RPMI7951 (cell line): ENCODE measurements at places on chromosomes 16 and 17. TPM values are rescaled to one million over a fixed set of nuclear protein-coding genes. Genes with fewer than 3 reads are reported as not detected.
A peak's percentile ranks its signal among the peaks of the same experiment; 100 is the strongest.

- DNase-seq = no peak
Measured at GRCh38 chr16:87691686-87692079, 74.1 kb downstream of the KLHDC4 start.

- no peak for DNase-seq
Measured at GRCh38 chr17:51103050-51103449, 17.6 kb downstream of the SPAG9 start.

- DNase-seq = peak; percentile 93
Measured at GRCh38 chr17:2090804-2091534, 36.1 kb downstream of the HIC1 start.

GRCh38 chr16:9050102-9050830 is 41.2 kb upstream of the HAPSTR1 start:
- DNase-seq = no peak

DNA sequence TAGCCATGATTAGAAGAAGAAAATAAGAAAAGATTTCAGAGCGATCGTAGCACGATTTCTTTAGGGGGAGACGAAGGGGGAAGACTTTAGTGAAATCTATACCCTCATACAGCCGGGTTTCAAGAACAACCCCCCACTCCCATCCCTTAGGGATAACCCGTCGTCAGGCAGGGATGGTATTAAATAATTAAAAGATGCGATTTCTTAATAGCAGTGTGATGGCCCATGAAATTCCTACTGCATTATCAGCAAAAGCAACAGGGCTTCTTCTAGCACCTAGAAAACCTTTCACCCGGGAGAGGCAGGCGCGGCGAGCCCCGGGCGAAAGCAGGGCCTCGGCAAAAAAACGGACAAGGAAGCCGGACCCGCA is 1.4 kb downstream of the CDH11 start:
- DNase-seq = no peak

DNA sequence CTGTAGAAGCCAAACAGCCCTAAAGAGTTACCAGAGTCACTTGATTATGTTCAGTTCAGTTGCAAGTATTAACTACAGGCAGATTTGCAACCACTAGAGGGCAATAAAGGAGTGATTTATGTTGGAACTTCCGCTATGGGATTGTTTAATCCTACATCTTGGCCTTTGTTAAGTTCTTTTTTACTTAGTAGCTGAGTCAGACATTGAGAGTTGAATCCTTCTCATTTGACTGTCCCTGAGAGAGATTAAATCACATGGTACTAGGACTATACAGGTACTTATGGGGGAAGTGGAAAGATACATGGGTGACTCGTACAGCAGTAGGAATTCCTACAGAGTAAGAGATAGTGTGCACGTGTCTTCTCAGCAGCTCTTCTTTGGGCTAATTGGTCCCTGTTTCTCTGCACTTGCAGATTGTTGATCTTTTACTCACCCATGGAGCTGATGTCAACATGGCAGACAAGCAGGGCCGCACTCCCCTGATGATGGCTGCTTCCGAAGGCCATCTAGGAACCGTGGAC is 40.3 kb downstream of the CYB561 start:
- DNase-seq = peak; percentile 71

- DNase-seq = no peak
Measured at GRCh38 chr17:55510986-55511721, at the start of gene SMIM36. TSS of gene SMIM36 (minus strand) at chr17:55511452.

GRCh38 chr17:30426292-30426691 is 47.6 kb downstream of the CPD start:
- no peak for DNase-seq

GRCh38 chr17:46192439-46193150 is 634 bp downstream of the KANSL1 start:
- DNase-seq = peak; percentile 56

DNA sequence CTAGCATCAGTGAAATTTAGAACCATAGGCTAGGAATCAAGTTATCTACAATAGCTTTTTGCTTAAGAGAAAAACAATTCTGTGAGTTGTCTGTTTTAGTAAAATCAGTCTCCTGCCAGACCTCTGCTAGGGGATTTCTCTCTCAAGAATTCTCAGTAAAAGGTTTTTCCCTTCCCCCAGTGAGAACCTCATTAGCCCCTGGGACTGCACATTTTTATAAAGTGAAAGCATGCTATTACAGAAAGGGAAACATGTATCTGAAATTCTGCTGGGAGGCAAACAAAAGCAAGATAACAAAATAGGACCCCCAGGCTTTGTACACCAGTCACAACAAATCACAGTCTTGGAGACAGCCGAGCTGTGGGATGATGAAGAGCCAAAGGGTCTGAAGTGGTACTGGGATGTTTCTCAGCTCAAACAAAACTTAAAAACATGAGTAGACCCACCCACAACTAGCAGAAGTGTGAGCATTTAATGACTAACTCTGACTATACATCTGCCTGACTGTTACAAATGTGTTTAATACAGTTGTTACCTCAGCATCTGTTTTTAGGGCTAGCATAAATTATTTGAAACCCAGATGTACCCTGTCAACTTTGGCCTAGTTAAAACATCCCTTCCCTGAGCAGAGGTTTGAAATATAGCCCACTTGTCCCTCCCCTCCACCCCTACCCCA is 20.0 kb upstream of the GLG1 start:
- DNase-seq = no peak

DNA sequence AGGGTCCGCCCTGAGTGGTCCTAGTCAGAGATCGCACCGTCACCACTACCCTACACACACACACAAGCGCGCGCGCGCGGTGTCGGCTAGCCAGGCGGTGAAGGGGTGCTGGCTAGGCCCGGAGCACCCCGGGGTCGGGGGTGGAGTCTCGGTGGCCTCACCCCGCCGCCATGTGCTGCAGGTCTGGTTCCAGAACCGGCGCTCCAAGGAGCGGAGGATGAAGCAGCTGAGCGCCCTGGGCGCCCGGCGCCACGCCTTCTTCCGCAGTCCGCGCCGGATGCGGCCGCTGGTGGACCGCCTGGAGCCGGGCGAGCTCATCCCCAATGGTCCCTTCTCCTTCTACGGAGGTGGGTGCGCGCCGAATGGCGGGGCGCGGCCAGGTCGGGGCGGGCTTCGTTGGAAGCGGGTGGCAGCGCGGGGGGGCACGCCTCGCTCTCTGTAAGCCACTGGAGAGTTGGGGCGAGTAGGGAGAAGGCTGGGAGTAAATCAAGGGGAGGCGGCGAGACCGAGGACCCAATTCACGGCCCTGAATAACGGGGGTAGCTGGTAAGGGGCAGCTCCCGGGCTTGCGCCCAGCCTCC is 4.8 kb downstream of the LHX1 start:
- peak; percentile 41 for DNase-seq

- DNase-seq = no peak
Measured at GRCh38 chr16:67212766-67213165, 13.8 kb downstream of the ELMO3 start.

DNA sequence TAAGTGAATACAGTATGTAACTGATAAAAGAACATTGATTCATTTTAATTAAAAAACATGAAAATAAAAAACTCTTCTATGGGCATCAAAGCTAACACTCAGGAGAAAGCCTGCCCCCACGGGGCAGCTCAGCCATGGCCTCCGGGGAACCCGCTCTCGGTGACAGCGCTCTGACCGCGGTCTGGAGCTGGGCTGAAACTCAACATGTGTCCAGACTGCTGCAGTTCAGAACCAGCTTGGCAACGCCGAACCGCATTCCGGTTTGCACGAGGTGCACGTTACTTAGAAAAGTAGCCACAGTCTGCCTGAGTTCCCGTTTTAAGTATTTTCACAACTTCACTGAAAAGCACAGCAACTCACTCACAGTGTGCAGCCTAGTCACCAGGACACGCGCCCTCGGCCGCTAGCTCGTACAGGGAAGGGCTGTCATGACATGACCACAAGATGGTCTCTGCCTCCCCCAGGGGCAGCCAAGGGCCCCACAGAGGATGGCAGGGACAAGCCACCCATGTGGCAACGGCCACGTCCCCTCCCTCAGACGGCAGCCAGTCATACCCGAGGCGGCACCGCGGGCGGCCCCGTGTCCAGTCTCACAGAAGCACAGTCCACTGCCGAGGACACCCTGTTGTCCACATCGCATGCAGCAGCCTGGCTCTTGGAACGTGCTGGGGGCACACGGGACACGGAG is 77.1 kb upstream of the METRNL start:
- no peak for DNase-seq

- peak; percentile 94 for DNase-seq
Measured at GRCh38 chr17:31499771-31500554, 108.5 kb downstream of the RAB11FIP4 start.

GRCh38 chr17:50117202-50118051 is 12.5 kb downstream of the SAMD14 start:
- DNase-seq = peak; percentile 37

DNA sequence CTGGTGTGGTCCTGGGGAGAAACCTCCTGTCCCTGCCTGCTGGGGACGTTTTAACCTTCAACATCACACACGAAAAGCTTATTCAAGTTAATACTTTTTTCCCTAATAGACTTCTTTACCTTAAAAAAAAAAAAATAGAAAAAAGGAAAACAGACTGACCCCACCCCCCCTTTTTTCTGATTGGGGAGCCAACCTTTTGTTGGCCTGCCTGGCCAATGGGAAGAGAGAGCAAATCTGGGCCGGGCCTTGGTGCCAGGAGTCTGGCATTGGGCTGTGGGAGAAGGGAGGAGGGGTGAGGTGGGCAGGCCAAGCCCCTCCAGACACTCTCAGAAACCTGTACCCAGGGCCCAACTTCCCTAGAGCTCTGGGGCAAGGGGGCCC is 3.0 kb downstream of the CBX8 start:
- no peak for DNase-seq

- peak; percentile 18 for DNase-seq
Measured at GRCh38 chr16:15829460-15829859, 27.4 kb downstream of the MYH11 start.

DNA sequence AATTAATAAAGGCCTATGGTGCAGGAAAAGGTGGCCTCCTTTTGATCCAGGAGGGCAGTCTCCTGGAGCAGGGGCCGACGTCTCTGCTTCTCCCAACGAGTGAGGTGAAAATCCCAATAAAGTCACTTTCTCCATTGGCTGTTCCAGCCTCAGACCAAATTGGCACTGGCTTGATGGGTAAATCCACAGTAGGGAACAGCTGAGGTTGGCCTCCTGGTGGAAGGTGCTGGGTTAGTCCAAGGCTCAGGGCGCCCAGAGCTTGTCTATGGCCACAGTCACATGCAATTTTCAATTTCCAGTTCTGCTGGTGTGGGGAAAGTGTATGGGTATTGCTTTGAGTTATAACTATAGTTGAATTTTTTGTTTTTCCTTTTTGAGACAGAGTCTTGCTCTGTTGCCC is 79.0 kb downstream of the NETO2 start:
- no peak for DNase-seq

GRCh38 chr17:48385319-48385718 is 44.7 kb downstream of the SKAP1 start:
- no peak for DNase-seq

GRCh38 chr17:31678431-31678830 is 180.6 kb downstream of the COPRS start:
- peak; percentile 95 for DNase-seq

GRCh38 chr16:22375117-22375962 is 921 bp upstream of the CDR2 start:
- no peak for DNase-seq

GRCh38 chr17:28368306-28368831 is 1.7 kb downstream of the VTN start:
- no peak for DNase-seq

DNA sequence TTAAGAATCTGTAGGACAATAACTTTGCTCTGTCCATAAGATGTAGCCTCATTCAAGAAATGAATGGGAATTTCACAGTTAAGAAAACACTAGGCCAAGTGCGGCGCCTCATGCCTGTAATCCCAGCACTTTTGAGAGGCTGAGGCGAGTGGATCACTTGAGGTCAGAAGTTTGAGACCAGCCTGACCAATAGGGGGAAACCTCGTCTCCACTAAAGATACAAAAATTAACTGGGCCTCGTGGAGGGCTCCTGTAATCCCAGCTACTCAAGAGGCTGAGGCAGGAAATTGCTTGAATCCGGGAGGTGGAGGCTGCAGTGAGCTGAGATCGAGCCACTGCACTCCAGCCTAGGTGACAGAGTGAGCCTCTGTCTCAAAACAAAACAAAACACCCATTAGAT is 19.9 kb upstream of the RSL1D1 start:
- DNase-seq = no peak

- DNase-seq = no peak
Measured at GRCh38 chr16:61944004-61944403, 92.2 kb downstream of the CDH8 start.

MGAT5B gene
- total RNA-seq = 4.9 and 6.9 TPM in 2 replicates

COX6A2 gene
- not detected in 2 replicates for total RNA-seq

WFIKKN2 gene
- total RNA-seq = not detected in 2 replicates

SLC4A1 gene
- not detected in 2 replicates for total RNA-seq

XAF1 gene
- 18.0 and 28.1 TPM in 2 replicates for total RNA-seq

HOXB9 gene
- total RNA-seq = 2.3 and 4.1 TPM in 2 replicates

KLHL10 gene
- not detected in 2 replicates for total RNA-seq

TMEM220 gene
- 0.98 and 4.2 TPM in 2 replicates for total RNA-seq

TCAP gene
- 0.24 and 0.39 TPM in 2 replicates for total RNA-seq

CTRB2 gene
- total RNA-seq = not detected in 2 replicates

PIGQ gene
- total RNA-seq = 14.9 and 16.2 TPM in 2 replicates

KRT20 gene
- not detected in 2 replicates for total RNA-seq

PLLP gene
- total RNA-seq = 0.24 and 2.1 TPM in 2 replicates

GLIS2 gene
- total RNA-seq = 0.24 and 0.49 TPM in 2 replicates

TP53TG3F gene
- 0.10 TPM in 1 of 2 replicates, not detected in the other for total RNA-seq
